ENCODE measurements at places on chromosomes 12 and 14.
A peak's percentile ranks its signal among the peaks of the same experiment; 100 is the strongest.

- peak; percentile 17 for DNase-seq
Observed at GRCh38 chr14:93788543-93789227, 400 bp upstream of the PRIMA1 start.

DNA sequence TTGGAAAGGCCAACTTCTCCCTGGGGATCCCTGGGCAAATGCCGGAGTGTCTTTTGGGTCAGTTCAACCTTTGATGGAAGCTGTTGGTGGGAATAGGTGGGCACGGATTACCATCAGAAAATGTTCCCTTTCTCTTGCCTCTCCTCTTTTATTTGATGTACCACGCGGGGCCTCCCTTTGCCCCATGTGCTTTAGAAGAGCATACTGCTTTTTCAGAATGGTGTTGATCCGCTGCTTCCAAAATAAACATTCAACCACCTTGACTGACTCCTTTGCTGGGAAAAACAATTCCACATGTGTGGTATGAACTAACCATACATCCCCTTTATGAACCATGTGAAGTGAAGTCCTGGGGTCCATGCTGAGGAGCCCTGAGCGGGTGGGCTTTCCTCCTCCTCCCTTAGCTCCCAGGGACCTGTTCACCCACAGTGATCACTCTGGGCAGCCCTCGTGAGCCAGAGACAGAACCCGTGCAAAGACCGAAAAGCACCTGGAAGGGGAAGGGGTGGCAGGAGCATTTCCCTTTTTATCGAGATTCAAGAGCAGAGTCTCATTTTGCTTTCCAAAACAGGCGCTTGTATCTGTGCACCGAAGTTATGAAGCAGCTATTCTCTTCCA is 44.2 kb upstream of the PRMT8 start:
- DNase-seq: no peak

DNA sequence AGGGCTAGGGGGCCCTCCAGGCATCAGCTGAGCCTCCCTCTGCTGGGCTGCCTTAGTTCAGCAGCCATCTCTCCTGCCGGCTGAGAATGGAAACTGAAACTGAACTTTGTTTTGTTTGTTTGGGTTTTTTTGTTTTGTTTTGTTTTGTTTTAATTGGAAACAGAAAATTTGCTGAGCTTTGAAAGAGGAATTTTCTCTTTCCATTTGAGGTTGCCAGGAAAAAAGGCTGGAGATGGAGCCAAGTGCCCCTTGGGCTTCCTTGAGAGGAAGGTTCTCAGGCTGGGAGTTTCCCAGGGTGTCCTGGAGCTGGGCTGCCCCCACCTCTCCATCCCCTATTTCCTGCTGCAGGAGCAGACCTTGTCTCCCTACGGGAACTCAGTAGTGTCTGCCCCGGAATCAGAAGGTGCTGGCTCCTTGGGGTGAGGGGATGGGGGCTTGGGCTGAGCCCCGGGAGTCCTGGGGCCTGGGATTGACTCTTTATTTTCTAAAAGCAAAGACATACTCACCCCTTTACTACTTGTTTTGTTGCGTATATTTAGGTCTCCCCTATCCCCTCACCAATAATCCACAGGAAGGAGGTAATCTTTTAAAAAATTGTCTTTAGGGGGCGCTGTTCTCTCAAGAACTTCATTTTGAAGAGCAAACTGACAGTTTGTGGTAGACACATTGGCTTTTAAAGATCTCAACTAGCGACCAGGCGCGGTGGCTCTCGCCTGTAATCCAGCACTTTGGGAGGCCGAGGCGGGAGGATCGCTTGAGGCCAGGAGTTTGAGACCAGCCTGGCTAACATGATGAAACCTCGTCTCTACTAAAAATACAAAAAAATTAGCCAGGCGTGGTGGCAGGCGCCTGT is 21.3 kb upstream of the OASL start:
- DNase-seq: no peak

- no peak for DNase-seq
Observed at GRCh38 chr12:22577667-22578066, 33.3 kb upstream of the C2CD5 start.

GRCh38 chr12:55797068-55797467 is 20.5 kb downstream of the SARNP start:
- DNase-seq: peak; percentile 15

- no peak for DNase-seq
Observed at GRCh38 chr12:107748472-107748871, 12.5 kb downstream of the PRDM4 start.

- no peak for DNase-seq
Observed at GRCh38 chr14:52055167-52055566, 13.7 kb downstream of the NID2 start.

DNA sequence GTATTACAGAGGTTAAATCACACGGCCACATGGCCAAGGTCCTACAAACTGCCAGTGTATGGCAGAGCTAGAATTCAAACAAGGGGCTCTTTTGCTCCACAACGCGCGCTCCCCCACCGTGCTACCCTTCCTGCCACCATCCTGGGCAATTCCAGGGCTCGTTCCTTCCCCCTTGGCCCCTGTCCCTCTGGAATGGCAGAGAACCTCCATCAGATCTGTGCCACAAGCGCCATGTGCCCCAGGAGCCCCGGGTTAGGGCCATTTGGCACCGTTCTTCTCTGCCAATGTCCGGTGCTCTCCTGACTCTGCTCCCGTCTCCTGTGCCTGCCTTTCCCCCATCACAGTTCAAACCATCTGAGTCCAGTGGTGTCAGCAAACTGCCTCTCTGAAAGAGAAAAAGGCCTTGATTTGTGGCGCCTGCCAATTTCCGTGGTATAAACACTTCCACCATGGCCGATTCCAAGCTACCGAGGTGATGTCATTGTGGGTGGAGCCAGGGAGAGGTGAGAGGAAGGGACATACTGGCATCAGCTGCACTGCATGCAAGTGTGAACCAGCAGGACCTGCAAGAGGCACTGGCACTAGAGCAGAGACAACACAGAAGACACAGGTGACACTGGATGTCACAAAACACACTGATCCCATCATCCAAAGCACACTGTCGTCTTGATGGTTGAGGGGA is 163.1 kb downstream of the CALM1 start:
- no peak for DNase-seq

DNA sequence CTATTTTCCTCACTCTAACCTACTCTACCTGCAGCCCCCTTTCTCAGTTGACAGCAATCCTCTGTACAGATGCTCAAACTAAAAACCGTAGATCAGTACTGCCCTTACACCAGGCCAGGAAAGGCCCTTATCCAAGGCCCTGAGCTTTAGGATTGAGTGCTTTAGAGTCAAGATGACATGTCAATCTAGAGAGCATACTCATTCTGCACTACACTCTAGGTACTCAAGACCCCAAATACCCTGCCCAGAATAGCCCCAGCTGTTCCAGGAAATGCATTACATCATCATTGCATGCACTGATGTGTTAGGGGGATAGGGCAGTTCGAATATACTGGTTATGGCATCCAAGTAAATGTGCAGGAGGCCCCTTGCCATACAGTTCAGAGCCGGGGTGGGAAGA is 3.5 kb upstream of the PHLDA1 start:
- DNase-seq: no peak

DNA sequence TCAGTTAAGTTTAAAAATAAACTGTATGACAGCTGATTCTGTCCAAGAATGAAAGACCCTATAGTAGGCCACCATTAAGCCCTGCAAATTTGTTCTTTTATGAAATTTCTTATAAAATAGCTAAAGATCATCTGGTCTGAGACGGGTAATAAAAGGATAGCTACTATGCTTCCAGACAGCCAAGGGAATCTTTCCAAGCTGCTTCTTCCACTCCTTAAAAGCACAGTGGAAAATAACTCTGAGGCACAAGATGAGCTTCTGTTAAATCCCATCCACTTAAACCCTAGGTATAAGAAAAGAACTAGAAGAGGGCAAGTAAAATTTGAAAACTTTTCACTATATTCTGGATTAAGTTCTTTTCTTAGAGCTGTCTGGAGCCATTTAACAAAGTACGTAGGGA is 194.3 kb downstream of the CAPZA3 start:
- no peak for DNase-seq

- peak; percentile 57 for DNase-seq
Observed at GRCh38 chr12:93191956-93192355, 185.8 kb upstream of the NUDT4 start.

DNA sequence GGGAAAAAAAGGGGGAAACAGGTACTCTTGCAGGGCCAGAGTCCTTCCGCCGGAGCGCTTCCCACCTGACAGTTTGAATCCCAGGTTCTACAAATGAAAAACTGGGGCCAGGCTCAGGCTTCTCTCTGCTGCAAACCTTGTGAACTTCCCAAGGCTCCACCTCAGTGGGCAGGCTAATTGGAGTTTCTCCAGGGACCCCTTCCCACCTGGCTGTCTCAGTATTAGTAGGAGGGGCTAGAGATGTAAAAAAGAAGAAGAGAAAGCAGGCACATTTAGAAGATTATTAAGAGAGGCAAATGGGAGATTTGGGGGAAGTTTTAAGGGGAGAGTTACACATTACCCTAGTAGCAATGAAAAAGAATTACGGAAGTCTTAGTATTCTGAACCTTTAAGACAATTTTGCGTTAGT is 20.0 kb upstream of the CLEC2D start:
- no peak for DNase-seq

GRCh38 chr12:96502477-96502876 is 13.1 kb downstream of the CFAP54 start:
- DNase-seq: no peak

DNA sequence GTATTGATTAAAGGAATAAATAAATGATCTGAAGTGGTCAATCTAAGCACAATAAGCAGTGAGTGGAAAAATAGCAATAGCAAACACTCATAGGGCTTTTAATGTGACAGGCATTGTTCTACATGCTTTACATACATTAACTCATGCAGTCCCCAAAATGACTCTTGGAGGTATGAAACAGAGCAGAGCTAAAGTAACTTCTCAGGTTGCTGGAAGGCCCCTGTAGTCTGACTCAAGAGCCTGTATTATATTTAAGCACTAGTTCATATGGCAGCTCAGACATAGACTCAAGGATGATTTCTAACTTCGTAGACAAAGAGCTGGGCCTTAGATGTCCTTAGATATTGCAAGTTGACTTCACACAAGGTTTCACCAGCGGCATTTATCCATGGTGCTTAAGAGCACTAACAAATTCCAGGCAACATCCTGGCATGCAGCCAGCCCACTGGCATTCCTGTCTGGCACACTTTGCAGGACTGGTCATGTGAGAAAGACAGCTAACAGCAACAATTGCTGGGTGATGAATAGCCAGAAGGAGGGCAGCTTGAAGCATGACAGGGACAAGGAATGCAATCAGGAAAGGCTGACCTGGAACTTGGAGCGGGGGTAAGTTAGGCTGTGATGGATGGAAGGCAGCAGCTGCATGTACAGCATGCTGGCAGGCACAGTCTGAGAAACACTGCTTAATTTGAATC is 22.9 kb upstream of the KTN1 start:
- peak; percentile 30 for DNase-seq

GRCh38 chr12:24574538-24574937 is 374.4 kb downstream of the BCAT1 start:
- DNase-seq: no peak

GRCh38 chr14:30387871-30388270 is 171.1 kb upstream of the G2E3 start:
- no peak for DNase-seq

GRCh38 chr14:54675236-54676128 is 108.6 kb downstream of the SAMD4A start:
- DNase-seq: no peak

- no peak for DNase-seq
Observed at GRCh38 chr12:121649322-121649721, 20.1 kb downstream of the MORN3 start.

GRCh38 chr14:103730490-103731035 is 15.0 kb downstream of the ZFYVE21 start:
- no peak for DNase-seq

DNA sequence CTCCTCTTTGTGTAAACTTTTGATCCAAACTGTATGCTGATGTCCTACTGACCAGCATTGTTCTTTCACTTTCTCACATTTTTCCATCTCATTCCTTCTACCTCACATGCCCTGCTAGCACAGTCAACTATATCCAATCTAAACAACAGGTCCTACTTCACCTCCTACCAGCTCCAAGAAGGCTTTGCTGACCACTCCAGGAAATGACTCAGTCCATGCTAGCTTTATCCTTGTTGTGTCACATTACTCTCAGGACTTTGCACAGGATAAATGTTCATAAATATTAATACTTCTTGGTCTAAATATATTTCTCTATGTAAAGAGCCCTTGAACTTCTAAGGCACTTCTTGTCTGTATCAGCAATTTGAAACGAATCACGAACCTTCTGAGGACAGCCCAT is 64.9 kb upstream of the PCED1B start:
- no peak for DNase-seq

- DNase-seq: no peak
Observed at GRCh38 chr14:104306450-104307040, 168.2 kb downstream of the KIF26A start.

DNA sequence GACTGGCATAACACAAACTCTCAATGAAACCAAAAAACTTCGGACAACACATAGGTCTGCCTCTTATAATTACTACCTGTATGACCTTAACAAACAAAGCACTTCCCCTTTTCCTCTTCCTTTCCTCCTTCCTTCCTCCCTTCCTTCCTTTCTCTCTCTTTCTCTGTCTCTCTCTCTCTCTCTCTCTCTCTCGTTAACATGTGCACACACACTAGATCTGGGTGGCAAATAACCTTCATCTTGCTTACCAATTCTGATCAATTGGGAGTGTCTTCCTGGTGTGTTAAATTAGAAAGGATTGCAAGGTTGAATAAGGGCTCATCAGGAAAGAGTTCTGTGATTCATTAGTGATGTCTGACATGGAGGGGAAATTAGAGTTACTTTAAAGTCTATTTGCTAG is 307.8 kb upstream of the PRKD1 start:
- DNase-seq: no peak
